ENCODE measurements at places on chromosomes 2 and 18.

DNA sequence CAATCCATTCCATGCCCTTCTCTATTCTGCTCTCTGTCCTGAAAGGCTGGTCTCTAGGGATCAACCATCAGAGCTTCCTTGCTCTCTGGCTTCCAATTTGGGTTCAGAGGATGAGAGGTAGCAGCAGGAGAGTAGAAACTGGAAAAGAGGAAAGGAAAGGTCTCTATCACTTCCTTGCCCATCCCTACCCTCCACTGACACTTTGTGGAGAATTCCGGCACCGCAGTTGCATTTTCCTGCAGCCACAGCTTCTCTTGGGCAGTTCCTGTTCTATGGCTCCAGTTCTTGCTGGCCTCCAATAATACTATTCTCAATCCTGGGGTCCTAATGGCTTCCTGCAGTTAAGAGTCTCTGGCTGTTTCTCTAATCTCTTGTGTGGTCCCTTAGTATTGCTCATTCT lies 13.3 kb upstream of the IMPACT start:
- DNase-seq = no peak

DNA sequence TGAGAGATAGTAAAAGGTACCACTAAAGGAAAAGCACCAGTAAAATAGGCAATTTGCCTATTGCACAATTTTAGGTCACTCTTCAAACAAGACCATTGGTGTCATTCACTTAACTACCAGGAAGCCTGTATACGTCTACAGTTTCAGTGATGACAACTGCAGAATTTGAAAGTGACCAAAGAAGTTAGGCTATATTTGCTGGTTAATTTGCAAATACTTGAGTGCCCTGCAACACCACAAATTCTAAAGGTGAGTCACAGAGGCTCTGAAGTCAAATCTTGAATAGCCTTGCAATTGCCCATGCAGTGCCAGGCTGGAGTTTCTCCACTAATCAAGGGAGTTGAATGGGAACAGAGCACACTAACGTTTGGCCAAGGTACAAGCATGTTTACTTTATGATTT lies 128.7 kb upstream of the CCDC68 start:
- DNase-seq = no peak

DNA sequence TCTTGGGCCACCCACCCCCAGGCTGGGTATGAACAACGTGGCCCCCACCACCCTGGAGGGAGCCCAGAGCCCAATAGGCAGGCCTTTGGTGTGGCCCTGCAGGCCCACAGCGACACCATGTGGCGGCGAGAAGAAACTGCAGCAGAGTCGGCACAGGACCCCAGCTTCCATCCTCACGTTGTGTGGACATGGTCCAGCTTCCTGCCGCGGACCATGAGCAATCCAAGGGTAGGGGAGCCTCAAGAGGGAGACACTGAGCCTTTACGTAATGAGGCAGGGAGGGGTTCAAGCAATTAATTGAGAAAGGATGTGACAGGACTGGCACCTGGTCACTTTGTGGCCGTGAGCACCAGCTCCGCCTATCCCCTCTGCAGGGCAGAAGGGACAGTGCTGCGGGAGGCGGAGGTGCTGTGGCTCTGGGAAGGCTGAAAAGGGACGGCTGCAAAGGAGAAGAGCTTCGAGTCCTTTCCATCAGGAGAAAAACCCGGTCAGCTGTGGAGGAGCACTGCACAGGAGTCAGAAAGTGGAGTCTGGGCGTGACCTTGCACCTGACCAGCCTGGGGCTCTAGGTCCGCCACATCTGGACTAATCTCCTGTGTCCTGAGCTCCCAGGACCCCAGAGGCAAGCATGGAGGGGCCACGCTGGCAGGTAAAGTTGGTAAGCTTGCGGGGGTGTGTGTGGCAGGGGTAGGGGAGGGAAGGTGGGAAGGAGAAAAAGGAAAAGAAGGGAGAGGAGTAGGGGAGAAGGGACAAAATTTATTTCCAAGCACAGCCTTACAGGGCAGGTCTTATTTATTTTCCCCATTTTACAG lies 44.9 kb downstream of the TMEM37 start:
- DNase-seq = no peak

DNA sequence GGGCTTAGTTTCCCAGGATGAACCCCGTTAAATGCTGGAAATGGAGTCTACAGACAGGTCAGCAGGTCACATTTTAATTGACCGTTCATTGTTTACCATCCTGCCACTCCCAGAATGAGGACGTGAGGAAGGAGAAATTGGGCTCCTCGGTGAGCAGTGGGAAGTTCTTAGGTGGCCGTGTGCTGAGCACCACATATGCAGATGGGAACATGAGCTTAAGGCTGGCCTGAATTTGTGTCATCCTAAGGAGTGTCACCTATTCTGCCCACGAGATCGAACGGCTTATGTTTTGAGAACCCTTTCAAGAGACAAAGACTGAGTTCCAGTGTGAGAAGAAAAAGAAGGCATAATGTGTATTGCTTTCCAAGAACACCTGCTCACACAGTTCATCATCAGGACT lies 234.4 kb upstream of the PXDN start:
- DNase-seq = no peak

GRCh38 chr2:142693171-142693950 lies 184.1 kb upstream of the KYNU start:
- DNase-seq = no peak

DNA sequence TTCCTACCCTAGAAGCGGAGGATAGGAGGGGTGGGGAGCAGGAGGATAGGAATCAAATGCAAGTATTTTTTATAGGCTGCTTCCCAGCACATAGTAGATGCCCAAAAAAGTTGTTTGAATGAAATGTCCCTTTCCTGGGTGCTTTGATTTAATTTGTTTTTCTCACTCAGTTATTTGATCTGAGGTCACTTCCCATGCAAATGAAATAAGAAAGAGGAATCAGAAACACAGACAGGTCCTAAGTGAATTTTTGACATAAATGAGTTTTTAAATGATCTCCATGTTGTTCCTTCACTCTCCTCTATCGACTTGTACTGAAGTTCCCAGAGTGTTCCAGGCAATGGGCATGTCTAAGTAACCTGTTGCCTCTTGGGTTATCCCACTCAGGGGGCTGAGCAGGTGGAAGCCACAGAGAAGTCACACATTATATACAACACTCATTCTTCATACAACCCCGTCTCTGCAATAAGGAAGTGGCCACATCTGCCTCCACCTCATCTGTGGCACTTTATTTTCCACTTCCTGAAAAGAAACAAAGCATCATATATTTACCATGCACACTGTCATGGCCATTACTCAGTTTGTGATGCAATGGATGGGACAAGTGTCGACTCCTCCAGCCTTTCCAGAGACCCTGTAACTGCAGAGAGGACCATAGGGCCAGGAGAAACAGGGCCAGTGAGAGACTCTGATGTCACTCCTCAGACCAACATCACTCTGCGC lies 81.9 kb upstream of the ZNF397 start:
- DNase-seq = no peak

- no peak for DNase-seq
Observed at GRCh38 chr18:27964811-27965210, 212.1 kb downstream of the CDH2 start.

- DNase-seq = peak; percentile 60
Observed at GRCh38 chr2:110116033-110116710, 550 bp upstream of the MALL start.

DNA sequence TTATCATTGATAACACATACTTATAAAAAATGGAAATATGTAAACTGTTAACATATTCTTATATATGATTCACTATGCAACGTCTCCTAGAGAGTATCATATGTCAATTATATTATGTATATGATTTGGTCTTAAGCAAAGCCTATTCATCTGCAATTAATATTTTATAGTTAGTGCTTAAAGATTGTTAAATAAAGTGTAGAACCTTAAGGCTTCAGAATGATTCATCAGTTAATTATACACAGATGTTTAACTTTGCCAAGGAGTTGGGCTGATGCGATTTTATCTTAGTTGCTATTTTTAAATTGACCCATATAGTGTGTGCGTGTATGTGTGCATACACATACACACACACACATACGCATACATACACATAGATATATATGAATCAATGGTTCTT lies 323.1 kb downstream of the RBM43 start:
- peak; percentile 17 for DNase-seq

DNA sequence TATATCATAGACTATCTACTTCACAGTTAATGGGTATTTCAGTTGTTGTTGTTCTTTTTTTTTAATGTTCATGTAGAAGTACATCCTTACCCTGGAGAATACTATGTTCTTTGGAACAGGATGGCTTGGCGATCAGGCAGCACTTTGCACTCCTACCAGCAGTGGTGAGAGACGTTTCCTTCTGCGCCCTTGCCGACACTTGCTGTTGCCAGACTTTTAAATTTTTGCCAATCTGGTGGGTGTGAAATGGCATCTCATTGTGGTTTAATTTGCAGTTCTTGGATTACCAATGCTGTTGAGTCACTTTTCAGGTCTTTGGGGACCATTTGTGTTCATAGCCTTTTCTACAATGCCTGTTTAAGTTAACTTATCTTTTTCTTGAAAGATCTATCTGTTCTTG lies 197.3 kb downstream of the SH3RF3 start:
- no peak for DNase-seq

GRCh38 chr18:45316127-45316526 lies 299.1 kb upstream of the SLC14A2 start:
- no peak for DNase-seq

DNA sequence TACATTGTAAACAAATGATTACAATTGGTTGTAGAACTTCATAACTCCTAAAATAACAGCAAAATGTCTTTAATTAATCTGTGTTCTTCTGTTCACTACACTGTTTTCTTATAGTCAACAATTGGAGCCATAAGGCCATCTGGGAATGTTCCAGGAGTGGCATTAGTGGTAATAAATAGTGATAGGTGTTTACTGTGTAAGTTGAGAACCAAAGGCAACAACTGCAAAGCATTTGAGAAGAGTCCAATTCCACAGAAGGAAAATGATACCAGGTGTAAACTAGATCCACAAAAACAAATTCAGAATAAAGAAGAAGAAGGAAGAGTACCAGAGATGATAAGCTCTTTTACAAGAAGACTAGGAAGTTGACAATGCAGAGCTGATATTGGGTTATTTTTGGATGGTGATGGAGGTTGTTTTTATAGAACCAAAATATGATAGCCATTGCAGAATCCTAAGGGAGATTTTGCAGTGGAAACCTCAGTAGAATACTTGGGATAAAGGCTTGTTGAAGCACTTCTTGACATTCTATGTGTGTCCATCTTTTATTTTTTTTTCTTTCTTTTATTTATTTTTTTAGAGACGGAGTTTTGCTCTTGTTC lies 52.9 kb downstream of the ANTXR1 start:
- DNase-seq = no peak

GRCh38 chr2:159362816-159363251 lies 76.3 kb upstream of the WDSUB1 start:
- DNase-seq = no peak

- DNase-seq = no peak
Observed at GRCh38 chr2:54047091-54047490, 68.3 kb upstream of the ACYP2 start.

DNA sequence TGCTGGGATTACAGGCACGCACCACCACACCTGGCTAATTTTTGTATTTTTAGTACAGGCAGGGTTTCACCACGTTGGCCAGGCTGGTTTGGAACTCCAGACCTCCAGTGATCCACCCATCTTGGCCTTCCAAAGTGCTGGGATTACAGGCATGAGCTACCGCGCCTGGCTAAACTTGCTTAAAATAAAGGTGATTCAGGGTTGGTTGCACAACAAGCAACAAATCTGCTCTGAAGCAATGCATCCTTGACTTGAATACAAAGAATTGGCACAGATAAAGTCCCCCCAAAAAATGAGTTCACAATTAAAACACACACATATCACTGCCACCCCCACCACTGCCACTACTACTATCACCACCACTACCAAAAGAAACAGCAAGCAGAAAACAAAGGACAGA lies 34.9 kb downstream of the CCDC88A start:
- no peak for DNase-seq

DNA sequence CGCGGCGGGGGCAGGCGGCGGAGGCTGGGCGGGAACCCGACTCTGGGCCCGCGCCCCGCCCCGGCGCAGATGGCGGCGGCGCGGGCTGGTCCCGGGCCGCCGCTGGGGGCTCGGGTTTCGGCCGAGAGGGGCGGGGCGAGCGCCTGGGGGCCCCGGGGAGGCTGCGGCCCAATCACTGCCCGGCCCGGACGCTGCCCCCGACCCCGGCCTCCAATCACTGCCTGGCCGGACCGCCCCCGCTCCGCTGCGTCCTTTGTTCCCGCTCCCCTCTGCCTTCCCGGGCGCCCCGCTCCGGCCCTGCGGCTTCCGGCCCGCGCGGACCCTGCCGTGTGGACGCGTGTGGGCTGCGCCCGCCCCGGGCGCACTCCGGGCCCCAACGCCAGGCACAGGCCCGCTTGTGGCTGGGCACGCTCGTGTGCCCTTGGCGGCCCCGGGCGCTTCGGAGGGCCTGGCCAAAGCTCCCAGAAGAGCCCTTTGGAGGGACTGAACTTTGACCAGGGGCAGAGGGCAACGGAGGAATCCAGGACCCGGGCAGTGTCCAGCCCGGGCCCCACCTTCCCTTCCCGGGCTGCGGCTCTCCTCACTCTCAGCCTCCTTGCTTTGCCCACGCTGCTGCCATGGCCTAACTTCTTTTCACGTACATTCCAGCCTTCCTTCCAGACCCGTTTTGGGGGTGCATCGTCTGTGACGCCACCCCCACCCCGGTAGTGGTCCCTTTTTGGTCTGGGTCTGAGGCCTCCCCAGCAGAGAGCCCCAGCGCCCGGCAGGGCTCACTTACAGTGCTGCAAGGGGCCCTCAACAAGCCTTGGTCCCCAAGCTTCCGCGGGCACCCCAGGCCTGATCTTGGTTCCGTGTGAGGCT lies 27.1 kb upstream of the PTMA start:
- DNase-seq = peak; percentile 47

DNA sequence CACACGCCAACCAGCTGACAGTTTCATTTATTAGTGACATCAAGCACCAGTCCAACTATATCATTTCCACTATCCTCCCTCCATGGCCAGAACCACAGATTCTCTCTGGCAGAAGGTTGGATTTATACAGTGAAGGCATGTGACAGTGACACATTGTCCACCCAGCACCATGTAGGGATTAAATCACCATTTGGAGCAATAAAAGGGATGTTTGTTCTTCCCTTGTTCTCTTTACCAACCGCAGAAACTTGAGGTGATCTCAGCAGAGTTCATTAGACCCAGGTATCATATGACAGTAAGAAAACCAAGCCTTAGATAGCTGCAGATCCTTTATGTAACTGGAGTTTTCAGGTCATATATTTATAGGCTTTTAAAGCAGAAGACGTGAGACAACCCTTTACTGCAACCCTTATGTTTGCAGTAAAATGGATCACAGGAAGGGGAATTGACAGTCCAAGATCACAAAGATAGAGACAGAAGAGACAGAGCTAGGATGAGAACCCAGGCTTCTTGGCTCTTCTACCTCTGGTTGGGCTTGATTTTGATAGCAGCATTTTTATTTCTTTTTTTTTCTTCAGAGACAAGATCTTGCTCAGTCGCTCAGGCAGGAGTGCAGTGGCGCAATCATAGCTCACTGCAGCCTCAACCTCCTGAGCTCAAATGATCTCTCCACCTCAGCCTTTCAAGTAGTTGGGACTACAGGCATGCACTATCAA lies 80.1 kb downstream of the XDH start:
- no peak for DNase-seq

DNA sequence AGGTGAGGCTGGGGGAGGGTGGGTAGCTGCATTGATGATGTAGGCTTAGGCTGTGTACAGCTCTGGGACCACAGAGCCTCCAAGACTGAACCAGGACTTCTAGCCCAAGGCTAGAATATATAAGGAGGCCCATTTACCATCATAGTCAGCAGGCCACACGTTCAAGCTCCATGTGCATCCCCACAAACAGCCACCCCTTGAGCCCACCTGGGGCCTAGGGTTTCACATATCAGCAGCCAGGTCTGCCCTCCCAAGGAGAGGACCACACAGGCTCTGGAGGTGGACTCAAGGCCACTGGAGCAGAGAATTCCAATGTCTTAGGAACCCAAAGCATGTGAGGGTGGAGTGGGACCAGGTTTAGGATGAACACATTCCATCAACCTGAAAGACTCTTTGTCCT lies 230.5 kb downstream of the TTC32 start:
- no peak for DNase-seq

Measured in GM04504 (cell line).